ENCODE measurements at places on chromosomes 13 and 19.
A peak's percentile ranks its signal among the peaks of the same experiment; 100 is the strongest.

DNA sequence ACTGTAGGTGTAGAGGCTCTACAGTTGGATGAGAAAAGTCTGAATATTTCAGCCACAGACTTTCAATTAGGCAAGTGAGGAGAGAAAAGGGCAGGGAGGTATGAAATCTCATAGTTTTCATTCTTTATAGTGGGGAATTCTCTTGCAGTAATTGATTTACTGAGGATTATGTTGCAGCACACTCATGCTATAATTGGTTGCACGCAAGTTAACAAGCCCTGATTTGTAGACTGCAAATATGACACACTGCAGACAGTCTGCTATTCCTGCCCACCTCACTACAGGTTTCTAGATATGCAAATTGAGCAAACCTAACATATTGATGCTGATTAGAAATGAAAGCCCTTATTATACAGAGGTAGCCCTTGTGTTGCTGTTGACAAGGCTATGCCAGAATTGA lies 139.4 kb downstream of the LHFPL6 start:
- no peak for DNase-seq

- DNase-seq, result peak; percentile 34
Measured at GRCh38 chr13:23718996-23719395, 148.8 kb downstream of the TNFRSF19 start.

GRCh38 chr19:4477034-4477801 lies 5.1 kb downstream of the HDGFL2 start:
- no peak for DNase-seq

DNA sequence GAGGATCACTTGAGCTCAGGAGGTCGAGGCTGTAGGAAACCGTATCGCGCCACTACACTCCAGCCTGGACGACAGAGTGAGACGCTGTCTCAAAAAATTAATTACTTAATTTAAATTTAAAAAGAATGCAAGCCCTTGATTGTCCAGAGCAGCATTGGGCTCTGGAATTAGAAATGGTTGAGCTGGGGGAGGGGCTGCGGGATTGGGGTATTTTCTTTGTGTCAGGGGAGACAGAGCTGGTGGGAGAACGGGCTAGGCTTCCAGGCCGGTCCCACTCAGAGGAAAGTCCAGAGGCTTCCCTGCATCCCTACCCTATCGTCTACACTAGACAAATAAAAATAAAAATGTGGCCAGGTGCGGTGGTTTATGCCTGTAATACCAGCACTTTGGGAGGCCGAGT lies 2.2 kb upstream of the RAB3A start:
- DNase-seq, result no peak

DNA sequence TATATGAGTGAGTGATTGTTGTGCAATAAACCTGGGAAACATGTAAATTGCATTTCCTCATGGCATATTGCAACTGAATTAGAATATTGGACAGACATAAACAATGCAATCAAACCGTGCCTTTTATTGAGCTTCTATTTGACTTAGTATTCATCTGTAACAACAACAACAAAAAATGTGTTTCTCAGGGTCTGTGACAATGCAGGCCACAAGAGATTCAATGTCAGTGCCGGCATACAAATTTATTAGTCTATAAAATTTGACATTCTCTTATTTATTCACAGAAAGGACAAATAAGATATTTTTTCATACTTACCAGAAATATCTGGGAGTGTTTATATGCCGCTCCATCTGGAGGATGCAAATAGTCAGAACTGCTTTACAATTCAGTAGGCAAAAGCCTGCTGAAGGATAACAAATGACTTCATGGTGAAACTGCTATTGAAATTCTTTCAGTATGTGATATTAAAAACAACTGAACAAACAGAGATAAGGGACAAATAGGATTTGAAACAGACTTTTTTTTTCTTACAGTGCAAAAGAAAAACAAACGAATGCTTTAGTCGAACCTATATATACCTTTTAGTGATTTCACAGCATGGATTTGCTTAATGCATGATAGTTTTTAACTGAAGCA lies 77.2 kb downstream of the DACH1 start:
- DNase-seq, result no peak

GRCh38 chr19:2507109-2507508 lies 31.2 kb downstream of the GADD45B start:
- peak; percentile 59 for DNase-seq

DNA sequence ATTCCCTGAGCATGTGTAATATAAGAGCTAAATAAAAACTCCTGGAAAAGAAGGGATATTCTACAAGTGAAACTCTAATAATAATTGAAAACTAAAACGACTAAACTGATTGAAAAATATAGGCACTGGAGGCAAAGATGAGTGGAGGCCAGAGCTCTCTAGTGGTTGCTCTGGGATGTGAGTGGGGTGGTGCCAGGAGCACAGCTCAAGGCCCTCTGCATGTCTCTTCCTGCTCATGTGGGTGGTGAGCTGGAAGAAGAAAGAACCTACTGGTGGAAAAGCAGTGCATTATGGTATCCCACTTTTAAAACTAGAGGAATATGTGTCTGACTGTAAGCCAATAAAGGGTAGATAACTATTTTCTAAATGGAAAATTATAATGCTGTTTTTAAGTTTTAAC lies 15.8 kb upstream of the ARHGEF7 start:
- DNase-seq, result no peak

DNA sequence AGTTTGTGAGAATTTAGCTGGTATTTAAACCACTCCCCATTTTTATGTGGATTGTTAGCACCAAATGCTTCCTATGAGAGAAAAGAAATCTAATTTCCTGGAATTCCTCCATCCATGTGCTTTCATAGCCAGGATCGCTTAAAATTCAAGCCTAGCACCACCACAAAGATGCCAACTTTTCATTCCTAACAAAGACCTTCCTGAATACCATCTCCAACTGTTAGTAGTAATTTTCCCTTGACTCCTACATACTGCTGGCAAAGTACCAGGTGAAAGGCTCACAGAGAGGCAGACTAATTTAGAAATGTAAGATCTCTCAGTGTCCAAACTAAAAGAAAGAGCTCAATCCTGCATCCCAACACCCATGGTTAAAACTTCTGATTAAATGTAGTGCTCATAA lies 386.3 kb downstream of the KCTD12 start:
- no peak for DNase-seq

Data from fibroblast of mammary gland (primary cell).